Right renal cortex interstitium (tissue), 3 donors: ENCODE measurements at places on chromosomes 6 and 20.

- no peak for DNase-seq
Measured at GRCh38 chr6:47043286-47043685, 1.2 kb upstream of the ADGRF1 start.

- DNase-seq: no peak
Measured at GRCh38 chr6:111828809-111829208, 44.4 kb downstream of the FYN start.

- DNase-seq: no peak
Measured at GRCh38 chr6:105136431-105137350, 43.1 kb downstream of the POPDC3 start.

DNA sequence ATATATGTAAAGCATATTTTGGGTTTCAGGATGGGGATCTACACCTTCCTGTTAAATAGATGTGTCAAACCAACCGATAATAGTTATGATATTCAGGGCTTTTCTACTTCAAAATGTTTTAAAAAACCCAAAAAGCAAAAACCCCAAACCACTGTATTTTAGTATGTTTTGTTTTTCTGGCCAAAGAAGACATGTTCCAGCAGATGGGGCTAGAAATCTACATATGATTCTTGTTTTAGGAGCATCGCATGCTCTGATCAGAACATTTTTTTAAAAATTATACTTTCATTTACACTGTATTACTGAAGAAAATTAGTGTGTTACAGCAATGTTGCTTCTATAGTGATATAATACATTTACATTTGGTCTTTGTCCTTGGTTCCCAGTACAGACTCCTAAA lies 11.0 kb downstream of the RMND1 start:
- DNase-seq: no peak

GRCh38 chr20:22795871-22796270 lies 211.5 kb upstream of the FOXA2 start:
- DNase-seq: no peak

DNA sequence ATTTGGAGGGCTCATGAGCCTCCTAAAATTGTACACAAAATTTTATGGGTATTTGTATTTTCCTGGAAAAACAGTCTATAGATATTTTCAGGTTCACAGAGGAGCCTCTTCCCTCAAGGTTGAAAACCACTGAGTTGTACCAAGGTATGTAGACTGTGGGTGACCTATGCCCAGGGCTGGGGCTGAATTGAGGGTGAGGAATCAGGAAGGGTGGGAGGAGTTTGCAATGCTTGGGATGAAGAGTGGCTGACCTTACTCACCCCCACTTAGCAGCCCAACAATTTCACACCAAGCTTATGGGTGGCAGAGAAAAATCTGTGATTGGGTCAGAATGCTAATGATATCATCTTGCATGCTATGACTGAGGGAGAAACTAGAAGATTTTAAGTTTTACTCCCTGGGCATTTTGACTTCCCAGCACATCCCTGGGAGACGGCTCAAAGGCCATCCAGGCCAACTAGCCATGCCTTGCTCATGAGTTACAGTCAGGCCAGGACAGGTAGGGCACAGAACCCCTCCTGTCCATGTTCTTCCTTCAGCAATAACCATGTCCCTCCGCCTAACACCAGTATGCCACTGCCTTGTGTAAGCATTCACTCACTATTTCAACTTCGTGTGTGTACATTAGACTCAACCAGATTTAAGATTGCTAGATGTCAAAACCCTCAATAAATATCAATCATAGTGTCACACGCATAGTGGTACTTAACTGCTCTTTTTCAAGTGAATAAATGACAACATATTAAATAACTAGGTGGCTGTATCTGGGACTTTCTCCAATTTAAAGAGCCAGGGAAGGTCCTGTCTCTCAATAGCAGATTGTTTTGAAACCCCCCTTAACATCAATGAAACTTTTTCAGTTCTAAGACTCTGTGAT lies 16.6 kb downstream of the ADTRP start:
- no peak for DNase-seq

DNA sequence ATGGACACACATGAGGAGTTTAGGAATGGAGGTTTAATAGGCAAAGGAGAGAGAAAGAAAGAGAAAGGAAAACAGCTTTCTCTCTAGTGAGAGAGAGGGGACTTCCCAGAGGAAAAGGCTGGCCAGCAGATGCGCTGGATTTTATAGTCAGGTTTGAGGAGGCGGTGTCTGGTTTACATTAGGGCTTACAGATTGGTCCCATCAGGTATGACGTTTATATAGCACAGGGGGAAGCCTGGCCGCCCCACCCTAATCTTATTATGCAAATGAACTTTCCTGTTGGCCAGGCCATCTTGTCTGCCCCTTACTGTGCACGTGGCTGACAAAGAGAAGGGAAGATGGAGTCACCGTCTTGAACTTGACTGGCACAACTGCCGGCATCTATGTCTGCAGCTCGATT lies 86.6 kb upstream of the QKI start:
- no peak for DNase-seq
